ENCODE measurements at places on chromosomes 13 and 19.
A peak's percentile ranks its signal among the peaks of the same experiment; 100 is the strongest.

GRCh38 chr19:46124638-46125115 lies at the start of gene IGFL3:
IGFL3 (minus strand) TSS chr19:46124688; CDS start chr19:46124649, 39 bp downstream.
- DNase-seq, result no peak

- DNase-seq, result no peak
These were observed 406.2 kb downstream of the SUCLA2 start for GRCh38 chr13:47594833-47595232.

DNA sequence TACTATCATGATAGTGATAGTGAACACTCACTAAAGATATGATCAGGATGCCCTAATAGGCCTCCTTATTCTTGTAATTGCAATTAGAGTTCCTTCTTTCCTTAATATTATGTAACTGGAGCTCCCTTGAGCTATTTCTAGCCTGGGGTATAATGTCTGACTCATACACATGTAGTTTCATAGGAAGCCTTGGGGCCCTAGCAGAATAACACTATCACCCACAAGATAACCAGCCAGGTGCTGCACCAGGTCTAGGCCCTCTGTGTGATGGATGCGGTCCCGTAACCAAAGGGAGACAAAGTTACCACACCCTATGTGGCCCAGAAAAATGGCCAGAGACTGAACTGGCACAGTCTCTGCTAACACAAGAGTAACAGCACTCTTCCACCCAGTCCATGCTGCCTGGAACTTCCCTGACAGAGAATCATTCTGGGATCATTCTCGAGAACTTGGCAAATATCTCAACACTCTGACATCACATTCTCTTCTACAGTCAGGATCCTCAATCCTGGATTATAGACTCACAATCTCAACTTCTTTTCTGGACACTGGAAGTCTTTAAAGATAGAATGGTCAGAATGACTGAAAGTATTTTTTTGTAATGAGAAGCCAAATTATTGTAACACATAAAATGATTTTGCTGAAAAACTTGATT lies 32.6 kb upstream of the IGFL4 start:
- no peak for DNase-seq

- DNase-seq, result no peak
These were observed 14.6 kb upstream of the KCNN1 start for GRCh38 chr19:17951990-17952976.

- no peak for DNase-seq
These were observed 1.1 kb downstream of the SUPT5H start for GRCh38 chr19:39446365-39447084.

- no peak for DNase-seq
These were observed 4.9 kb upstream of the PDE4C start for GRCh38 chr19:18230941-18231734.

DNA sequence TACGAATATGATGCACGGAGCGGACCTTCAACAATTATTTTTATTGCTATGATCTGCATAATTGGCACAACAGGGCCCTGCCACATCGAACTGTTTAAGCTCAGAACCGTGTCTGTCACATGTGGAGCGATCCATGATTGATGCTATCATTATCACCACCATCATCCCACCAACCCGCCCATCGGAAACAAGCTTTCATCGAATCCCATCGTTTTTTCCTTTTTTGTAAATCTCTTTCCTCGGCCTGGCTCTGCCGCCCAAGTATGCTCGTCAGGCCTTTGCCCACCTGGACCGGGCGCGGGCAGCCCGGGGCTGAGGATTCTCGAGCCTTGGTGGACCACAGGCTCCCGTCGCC lies 533 bp upstream of the DCAF15 start:
- DNase-seq, result no peak

DNA sequence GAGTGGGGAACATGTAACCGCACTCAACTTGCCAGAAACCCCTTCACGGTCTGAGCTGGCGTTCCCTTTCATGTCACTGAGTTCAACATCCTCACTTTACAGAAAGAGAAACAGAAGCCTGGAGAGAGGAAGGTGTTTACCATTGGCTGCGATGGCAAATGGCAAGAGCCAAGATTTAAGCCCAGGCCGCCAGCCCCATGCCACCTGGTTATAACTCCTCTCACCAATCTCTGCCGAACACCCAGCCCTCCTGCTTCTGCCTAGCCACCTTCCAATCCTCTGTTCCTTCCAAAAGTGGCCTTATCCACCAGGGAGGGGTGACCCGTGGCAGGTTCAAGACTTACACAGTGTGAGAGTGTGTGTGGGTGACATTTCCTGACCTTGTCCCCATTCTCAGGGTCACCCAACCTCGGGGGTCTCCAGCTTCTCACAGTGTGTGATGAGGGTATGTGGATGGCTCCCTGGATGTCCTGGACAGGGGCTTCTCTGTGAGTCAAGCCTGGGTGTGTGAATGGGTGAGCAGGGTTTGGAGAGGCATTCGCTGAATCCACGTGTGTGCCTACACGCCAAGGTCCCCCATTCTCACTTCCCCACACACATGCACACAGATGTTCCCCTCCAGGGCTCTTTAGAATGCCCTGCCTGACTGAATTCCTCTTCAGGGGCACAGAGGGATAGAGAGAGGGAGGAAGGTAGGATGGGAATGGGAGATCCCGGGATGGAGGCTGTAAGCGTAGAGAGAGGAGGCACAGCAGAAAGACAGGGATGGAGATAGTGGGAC lies 1.2 kb downstream of the CADM4 start:
- DNase-seq, result no peak

DNA sequence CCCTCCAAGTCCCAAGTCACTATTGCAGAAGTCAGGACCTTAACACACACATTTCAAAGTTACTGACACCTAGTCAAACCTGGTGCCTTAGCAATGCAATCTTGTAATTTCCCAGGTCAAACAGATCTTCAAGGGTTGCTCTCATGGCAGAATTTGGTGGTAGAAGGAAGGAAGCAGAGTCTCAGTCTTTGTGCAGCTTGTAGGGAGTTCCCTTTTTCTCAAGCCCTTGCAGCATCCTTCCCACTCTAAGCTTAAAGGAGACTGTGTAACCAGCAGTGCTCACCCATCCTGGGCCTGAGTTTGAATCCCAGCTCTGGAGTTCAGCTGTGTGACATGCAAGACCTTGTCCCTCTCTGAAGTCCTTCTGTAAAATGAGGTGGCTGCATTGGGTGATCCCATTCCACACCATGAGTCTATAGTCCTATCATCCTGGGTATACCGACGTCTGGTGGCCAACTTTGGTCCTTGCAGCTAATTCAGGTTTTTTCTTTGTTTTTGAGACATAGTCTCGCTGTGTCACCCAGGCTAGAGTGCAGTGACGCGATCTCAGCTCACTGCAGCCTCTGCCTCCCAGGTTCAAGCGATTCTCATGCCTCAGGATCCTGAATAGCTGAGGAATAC lies 9.8 kb downstream of the SIGLEC10 start:
- no peak for DNase-seq

- peak; percentile 88 for DNase-seq
These were observed 15.3 kb downstream of the IZUMO2 start for GRCh38 chr19:50147462-50148423.

DNA sequence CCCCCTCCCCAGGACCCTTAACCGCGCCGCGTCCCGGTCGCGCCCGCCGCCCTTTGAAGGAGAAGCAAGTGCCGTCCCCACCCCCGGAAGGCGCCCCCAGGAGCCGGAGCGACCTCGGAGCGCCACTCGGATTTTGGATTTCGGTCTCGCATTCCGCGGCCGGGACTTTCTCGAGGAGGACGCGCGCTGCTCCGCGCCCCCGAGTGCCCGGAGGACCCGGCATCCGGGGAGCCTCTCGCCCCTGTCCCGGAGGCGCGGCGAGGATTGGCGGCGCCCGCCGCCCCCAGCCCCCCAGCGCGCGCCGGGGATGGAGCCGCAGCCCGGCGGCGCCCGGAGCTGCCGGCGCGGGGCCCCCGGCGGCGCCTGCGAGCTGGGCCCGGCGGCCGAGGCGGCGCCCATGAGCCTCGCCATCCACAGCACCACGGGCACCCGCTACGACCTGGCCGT lies 1.6 kb downstream of the MIDN start:
- DNase-seq, result no peak

GRCh38 chr13:28623782-28624706 lies 34.9 kb upstream of the POMP start:
- DNase-seq, result no peak

DNA sequence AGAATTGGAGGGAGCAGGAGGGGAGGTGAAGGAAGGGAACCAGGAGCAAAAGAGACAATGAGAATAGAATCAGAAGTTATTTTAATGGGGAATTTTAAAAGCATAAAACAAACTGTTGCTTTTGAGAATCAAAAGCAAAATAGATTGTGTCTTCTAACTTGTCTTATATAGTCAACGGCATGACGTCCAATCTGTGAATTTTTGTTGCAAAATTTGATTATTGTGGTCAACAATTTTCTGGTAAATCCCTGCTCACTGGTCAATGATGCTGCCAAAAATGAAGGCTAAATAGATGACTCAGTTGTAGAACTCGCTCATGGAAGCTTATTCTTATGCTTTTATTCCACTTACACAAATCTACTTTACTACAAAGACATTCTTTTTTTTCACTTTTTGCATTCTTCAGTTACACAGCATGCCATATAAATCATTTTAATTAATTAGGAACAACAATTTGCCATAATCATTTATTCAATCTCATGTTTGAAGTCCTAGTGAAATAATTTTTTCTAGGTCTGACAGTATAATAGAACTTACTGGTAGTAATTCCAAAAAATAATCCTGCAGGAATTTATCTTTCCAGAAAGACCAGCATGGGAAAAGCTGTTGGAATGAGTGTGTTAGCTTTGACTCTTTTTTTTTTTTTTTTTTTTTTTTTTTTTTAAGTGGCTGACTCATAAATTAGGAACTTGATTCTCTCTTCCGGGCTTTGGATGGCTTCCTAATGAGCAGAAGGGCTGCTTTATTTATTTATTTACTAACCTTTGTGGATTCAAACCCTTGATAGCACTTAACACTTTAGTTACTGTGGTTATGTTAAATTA lies 256.9 kb downstream of the SPRY2 start:
- no peak for DNase-seq

DNA sequence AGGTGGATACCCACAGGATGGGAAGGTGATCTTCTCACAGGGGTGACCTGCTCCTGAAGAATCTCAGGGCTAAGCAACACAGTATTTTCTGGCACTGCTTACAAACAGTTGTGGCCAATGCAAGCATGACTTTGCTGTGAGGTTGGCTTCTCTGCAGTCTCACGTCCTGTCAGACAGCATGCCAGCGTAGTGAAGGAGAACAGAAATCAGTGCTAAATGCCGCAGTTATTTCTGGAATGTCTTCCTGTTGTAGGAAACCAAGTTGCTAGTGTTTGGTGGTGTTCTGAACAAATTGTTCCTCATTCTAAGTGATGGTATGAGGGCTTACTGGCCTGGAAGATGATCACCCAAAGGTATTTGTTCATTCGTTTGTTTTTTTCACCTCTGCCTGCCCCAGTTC lies 320.1 kb downstream of the MTUS2 start:
- DNase-seq, result no peak

DNA sequence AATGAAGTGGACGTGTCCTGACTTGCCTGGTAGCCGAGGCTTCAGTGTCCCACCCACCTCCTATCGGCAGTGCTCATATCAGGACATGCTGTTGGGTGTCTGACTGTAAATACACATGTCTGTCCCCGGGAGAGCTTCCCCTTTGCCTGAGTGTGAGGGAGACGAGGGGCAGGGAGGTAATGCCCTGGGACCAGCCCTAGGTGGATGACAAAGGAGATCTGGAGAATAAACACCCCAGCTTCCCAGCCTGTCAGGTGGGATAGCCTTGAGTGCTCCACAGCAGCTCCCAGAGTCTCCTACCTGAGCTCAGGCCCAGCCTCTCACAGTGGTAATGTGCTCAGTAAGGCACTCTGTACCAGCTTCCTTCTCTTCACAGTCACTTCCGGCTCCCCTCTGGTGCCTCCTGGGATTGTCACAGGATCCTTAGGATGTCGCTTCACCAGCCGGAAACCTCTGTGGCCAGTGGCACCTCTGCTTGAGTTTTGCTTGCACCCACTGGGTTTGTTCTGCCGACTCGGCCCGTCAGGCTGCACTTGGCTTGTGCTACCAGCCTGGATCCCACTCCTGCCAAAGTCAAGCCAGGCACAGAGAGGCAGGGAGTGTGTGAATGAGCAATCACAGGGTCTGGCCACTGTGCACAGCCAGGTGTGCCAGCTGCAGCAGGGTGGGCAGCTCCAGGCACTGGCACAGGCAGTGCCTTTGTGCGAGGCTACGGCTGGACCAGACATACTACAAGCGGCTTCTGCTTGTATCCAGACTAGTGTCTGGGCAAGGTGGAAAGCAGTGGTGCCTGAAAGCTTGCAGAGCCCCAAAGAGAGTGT lies 54.4 kb upstream of the RGCC start:
- DNase-seq, result no peak

DNA sequence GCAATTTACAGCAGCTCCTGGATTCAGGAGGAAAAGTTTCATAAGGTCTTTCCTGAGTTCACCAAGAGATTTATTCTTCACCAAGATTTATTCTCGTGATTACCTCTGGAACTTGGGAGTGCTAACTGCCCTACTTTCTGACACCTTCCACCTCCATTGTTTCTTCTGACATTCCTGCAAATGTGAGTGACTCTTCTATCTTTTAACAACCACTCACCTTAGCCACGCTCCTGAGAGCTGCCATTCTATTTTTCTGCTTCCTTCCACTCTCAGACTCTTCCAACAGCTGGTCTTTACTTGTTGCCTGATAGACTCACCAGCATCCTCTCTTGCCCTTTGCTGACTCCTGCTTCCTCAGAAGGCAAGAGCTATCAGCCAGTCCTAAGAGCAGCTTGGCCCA lies 11.5 kb upstream of the CBY2 start:
- no peak for DNase-seq

DNA sequence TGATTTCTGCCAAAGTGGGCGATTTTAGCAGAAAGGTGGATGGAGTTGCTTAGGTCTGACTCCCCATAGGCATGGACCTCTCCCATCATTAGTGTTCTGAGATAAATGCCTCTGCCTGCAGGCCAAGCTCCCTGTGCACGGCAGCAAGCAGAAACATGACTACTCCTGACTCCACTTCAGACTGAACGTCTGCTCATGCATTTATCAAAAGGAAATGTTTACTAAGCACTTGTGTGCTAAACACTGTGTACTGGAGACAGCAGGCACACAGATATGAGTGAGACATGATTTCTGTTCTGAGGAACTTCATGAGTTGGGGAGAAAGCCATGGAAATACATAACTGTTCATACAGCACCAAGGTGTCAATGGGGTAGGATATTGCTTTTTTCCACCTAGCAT lies 149.6 kb downstream of the MIPEP start:
- DNase-seq, result no peak

DNA sequence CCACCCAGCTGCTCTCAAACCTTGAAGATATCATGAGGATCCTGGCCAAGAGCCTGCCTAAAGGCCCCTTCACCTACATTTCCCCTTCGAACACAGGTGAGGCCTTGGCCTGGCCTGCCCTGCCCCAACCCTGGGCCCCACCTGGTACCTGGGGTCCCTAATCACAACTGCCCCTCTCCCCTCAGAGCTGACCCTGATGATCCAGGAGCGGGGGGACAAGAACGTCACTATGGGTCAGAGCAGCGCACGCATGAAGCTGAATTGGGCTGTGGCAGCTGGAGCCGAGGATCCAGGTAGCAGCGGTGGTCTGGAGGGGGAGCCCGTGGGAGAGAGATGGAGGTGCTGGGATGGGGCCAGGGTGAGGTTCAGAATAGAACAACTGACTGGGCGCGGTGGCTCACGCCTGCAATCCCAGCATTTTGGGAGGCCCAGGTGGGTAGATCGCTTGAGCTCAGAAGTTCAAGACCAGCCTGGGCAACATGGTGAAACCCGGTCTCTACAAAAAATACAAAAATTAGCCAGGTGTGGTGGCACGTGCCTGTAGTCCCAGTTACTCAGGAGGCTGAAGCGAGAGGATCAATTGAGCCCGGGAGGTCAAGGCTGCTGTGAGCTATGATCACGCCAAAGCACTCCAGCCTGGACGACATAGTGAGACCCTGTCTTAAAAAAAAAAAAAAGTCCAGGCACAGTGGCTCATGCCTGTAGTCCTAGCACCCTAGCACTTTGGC lies 17.5 kb downstream of the DDX39A start:
- DNase-seq, result no peak

- DNase-seq, result peak; percentile 88
These were observed 401 bp upstream of the ZNF765 start for GRCh38 chr19:53394522-53394973.
